ENCODE measurements at places on chromosomes 12 and 14.

- no peak for DNase-seq
Measured at GRCh38 chr12:57934819-57935218, 6.5 kb upstream of the ATP23 start.

DNA sequence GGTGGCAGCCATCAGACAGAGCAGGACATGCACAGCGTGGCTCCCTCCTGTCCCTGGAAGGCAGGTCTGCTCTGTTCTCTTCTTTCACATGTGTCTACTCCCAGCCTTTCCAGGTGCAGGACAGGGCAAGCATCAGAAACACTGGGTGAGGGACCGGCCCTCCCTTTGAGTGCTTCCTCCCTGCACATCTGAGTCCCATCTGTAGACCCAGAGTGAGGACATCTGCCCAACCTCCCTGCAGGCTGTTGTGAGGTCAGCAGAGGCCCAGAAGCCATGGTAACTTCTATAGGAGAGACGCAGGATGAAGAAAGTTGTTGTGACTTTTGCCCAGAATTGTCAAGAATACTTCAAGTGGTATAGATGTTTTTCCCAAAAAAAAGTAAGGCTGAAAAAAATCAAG is 282.7 kb downstream of the CACNA1C start:
- no peak for DNase-seq

DNA sequence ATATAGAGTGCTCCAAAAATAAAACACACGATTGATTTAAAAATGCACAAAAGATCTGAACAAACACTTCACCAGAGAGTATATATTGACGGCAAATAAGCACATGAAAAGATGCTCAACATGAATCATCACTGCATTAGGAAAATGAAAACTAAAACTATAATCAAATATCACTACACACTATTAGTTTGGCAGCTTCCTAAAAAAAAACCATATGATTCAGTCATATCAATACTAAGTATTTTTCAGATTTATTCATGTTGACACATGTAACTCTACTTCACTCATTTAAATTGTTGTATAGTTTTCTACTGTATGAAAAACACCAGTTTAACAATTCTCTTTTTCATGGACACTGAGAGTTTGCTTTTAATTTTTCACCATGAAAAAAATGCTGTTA is 41.6 kb downstream of the EXOC5 start:
- no peak for DNase-seq

- no peak for DNase-seq
Measured at GRCh38 chr14:71451501-71451900, 480.7 kb upstream of the RGS6 start.

- no peak for DNase-seq
Measured at GRCh38 chr12:99984271-99985128, at the start of gene ANKS1B. Gene ANKS1B (minus strand): TSS chr12:99984936. CDS start chr12:99984237, 699 bp downstream.

DNA sequence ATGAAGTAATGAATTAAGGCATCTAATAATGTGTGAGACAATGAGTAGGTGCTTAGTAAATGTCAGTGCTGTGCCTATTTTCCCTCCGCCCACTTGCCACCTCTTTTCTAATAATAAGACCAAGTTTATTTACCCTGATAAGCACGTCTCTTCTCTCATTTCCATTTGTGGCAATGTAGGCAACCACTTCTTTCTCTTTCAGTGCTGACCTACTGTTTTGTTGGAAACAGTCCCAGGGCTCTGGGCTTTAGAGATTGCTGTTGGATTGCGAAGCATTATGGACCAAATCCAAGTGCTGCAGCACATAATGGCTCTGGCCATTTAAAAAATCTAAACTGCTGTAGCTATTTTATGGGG is 141.3 kb upstream of the PLEKHG7 start:
- no peak for DNase-seq

DNA sequence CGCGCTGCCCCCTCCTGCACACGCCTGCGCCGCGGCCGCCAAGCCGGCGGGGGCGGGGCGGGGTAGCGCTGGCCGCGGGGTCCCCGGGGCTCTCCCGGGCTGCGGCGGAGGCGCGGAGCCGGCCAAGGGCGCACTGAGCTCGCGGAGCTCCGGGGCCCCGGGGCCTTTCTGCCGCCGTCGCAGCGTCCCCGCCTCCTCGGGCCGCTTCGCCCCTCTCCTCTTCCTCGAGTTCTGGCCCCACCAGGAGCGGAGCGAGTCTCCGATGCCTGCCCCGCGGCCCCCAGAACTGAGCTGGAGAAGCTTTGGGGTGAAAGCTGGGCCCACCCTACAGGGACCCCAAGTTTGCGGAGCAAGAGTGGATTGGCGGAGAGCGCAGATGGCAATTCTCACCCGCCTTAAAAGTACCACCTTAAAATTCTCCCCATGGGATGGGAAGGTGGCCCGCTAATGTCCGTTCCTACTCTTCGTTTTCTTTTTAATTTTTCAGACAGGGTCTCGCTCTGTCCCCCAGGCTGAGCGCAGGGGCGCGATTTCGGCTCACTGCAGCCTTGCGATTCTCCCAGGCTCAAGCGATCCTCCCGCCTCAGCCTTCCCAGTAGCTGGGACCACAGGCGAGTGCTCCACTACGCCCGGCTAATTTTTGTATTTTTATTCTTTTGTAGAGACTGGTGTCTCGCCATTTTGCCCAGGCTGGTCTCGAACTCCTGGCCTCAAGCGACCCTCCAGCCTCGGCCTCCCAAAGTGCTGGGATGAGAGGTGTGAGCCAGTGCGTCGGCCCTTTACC is 129.6 kb downstream of the NDUFA12 start:
- DNase-seq = no peak

- DNase-seq = no peak
Measured at GRCh38 chr12:63090716-63091115, 60.3 kb downstream of the AVPR1A start.

- DNase-seq = no peak
Measured at GRCh38 chr12:129854591-129854990, 49.2 kb downstream of the TMEM132D start.

GRCh38 chr12:25818596-25819390 is 139.7 kb upstream of the RASSF8 start:
- no peak for DNase-seq

DNA sequence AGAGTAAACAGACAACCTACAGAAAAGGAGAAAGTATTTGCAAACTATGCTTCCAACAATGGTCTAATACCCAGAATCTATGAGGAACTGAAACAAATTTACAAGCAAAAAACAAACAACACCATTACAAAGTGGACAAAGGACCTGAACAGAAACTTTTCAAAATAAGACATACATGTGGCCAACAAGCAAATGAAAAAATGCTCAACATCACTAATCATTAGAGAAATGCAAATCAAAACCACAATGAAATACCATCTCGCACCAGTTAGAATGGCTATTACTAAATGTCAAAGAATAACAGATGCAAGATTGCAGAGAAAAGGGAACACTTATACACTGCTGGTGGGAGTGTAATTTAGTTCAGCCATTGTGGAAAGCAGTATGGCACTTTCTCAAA is 125.8 kb downstream of the C12orf42 start:
- DNase-seq = no peak

DNA sequence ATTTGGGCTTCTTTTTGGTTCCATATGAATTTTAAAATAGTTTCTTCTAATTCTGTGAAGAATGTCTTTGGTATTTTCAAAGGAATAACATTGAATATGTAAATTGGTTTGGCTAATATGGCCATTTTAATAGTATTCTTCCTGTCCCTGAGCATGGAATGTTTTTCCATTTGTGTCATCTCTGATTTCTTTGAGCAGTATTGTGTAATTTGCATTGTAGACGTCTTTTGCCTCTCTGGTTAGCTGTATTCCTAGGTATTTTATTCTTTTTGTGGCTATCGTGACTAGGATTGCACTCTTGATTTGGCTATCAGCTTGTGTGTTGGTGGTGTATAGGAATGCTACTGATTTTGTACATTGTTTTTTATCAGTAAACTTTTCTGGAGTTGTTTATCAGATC is 601.9 kb downstream of the SNAPC1 start:
- DNase-seq = no peak

DNA sequence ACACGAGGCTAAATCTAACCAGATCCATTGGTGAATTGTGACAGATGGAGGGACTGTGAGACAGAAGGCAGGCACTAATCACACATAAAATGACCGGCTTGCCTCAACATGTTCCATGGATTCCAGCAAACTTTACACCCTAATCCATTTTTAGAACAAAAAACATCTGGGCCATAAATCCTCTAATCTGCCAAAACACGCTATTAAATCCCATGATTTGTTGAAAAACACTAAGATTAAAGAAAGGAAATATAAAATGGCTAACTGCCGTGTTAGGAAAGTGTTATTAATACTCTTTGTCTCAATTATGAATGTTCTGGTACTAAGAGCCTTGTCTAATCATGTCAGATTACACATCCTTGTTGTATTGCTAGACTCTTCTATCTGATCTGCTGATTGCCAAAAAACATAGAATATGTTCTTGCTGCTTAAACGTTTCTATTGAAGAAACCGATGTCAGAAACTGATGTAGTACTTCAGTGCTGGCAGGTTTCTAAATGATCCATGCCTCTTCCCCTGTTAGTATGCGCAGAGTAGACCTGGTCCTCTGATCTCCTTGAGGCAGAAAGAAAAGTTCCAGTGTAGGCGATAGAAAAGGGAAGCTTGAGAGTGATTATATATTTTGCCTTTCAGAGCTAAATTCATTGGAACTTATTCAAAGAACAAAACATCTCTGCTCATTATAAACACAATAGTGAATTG is 384.9 kb downstream of the SOX5 start:
- DNase-seq = no peak

- DNase-seq = no peak
Measured at GRCh38 chr12:71748081-71748850, 6.4 kb upstream of the RAB21 start.

DNA sequence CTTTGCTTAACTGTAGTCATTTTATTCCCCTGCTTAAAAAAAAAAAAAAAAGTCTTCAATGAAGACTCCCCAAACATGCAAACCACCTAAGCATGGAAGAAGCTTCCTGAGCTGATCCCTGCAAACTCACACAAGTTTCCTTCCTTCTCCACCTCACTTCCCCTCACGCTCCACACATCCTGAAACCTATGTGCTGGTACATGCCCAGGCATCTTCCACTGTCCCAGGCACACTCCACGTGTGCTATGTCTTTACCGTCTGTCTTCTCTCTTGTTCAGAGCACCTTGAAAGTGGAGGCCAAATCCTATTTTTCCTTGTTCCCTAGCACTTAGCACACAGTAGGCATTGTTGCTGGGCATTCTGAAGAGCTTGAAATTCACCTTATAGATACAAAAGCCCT is 13.4 kb downstream of the LRIG3 start:
- DNase-seq = no peak

DNA sequence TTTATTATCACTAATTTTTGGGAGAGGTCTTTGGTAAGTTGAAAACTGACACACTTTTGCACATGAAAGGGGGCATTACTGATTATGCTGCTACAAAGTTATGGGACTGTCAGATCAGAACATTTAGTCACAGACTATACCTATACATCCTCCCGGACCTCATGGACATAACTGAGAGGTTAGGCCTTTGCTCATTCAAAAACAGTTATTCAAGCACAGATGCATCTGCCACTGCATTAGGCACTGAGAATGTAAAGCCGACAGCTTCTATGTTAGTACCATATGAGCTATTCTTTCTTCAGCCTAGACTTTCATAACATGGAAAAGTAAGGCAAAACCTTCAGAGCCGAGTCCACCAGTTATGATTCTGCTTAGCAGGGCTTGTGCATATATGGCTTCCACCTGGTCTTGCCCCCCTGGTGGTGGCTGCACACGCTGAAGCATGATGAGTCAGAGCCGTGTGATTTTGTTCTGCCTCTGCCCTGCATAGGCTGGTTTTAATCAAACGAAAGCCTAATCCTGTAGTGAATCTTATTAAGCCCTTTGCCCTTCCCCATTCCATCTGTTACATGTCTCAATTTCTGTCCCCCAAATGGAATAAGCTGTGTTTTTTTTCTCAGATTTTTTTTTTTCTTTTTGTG is 21.8 kb upstream of the RNU6-8 start:
- DNase-seq = no peak

DNA sequence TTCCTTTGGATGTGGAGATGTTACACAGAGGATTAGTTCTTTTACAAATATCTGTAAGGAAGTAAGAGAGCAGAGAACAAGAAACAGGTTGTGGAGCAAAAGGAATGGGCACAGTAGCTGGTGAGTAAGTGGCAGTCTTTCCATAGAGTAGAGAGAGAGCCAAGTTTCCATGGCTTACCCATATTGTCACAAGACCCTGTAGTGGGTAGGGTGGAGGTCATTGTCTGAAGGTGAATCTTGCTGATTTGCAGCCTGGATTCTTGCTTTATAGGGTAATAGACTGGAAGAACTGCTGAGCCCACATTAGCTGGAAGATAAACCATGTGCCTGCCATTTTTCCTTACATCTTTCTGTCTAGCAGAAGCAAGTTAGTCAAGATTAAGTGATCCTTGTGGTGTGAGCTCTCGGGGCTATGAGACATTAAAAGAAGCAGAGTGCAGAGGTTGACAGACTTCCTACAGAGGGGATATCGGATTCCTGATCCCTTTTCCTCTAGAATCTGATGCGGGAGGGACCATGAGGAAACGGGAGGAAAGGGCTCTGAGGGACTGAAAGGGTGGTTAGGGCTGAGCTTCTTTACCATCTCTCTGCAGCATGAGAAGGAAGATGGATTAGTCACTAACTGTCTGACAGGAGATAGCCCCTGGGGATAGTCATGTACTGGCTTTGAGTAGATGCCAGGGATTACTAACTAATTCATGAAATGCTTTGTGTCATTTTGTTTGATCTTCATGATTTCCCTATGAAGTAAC is 44.0 kb upstream of the LRTM2 start:
- DNase-seq = no peak

GRCh38 chr12:4268329-4269181 is 5.0 kb upstream of the CCND2 start:
- no peak for DNase-seq

- no peak for DNase-seq
Measured at GRCh38 chr14:56751471-56751870, 58.8 kb downstream of the OTX2 start.

DNA sequence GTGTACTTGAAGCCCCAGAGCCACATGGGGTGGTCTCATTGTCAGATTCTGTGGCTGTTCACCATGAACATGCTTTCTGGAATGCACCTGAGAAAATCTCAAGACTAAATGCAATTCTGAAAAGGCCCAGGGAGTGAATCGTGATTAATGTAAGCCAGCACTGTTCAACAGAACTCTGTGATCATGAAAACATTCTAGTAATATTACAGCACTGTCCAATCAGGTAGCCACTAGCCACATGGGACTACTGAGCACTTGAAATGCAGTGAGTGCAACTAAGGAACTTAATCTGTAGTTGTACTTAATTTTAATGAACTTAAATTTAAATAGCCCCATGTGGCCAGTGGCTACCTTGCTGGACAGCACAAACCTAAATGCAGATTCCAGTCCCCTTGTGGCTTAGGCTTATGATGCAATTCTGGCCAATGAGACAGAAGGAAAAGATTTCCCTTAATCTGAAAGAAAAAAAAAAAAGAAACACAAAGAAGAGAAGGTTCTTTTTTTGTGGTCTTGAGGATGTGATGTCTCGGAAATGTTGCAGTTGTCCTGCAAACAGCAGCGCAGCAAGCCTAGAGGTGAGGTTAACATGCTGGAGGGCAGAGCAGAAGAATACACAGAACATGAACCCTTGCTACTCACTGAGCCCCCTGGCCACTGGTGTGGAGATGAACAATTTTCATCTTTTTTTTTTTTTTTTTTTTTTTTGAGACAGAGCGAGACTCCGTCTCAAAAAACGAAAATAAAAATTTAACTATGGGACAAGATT is 48.2 kb downstream of the SPPL3 start:
- DNase-seq = no peak

GRCh38 chr12:118185602-118186397 is 49.9 kb downstream of the PEBP1 start:
- DNase-seq = no peak

Data from T-helper 17 cell (primary cell).